MV-4-11 (cell line): ENCODE measurements at places on chromosomes 4 and X.

- DNase-seq = no peak
These were observed 486.7 kb upstream of the MAGEB2 start for GRCh38 chrX:29728639-29729038.

- no peak for DNase-seq
These were observed 289.1 kb downstream of the PCDH19 start for GRCh38 chrX:100120956-100121355.

- no peak for DNase-seq
These were observed 598.4 kb upstream of the GNPDA2 start for GRCh38 chr4:45324455-45325417.

GRCh38 chrX:9503261-9503660 lies 38.4 kb downstream of the TBL1X start:
- no peak for DNase-seq

GRCh38 chr4:157052429-157053040 lies 23.4 kb upstream of the GLRB start:
- DNase-seq = no peak

- DNase-seq = no peak
These were observed 8.9 kb upstream of the HTRA3 start for GRCh38 chr4:8260656-8261111.

GRCh38 chr4:165921546-165921945 lies 48.5 kb downstream of the TLL1 start:
- DNase-seq = no peak
